ENCODE measurements at places on chromosomes 3 and 15. TPM values are rescaled to one million over a fixed set of nuclear protein-coding genes. Genes with fewer than 3 reads are reported as not detected.

DNA sequence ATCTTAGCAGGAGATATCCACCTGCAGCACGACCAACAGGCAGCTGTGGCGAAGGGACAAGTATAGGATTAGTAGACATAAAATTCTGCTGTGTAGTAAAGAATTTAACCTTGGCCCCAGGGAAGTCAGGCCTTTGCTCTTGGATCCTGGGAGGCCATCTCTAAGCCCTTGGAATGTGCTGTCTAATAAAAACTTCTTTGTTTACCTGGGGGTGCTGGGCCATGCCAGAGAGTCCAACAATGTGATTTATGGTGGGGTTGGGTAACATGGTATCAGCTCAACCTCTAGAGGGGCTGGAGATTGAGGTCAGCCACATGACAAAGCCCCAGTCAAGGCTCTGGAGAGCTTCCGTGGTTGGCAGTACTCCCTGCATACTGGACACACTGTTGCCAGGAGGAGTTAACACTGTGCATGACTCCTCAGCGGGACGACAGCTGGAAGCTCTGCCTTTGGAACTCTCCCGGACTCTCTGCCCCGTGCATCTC is 52.4 kb downstream of the HEG1 start:
- DNase-seq = peak; percentile 67

GRCh38 chr3:25621087-25621486 is 43.6 kb downstream of the TOP2B start:
- no peak for DNase-seq

HTR3C gene
- not detected for total RNA-seq

- no peak for DNase-seq
Measured at GRCh38 chr3:139292711-139293664, 50.8 kb upstream of the MRPS22 start.

CCDC50 gene
- total RNA-seq = 65.3 TPM

DNA sequence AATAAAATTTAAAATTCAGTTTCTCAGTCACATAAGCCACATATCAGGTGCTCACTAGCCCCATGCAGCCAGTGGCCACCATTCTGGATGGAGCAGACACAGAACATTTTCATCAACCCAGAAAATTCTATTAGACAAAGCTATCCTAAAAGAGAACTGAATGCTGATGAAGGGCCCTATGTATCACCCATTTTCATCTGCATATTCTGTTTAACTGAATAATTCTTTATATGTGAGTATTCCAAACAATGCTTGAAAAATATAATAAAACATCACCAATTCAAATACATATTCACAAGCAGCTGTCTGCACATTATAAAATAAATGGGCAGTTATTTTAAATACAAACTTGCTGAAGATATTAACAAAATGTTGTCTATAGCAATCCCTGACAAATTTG is 14.2 kb upstream of the CFAP44 start:
- no peak for DNase-seq

RTP3 gene
- not detected for total RNA-seq

- DNase-seq = no peak
Measured at GRCh38 chr15:39304931-39305728, 275.7 kb upstream of the THBS1 start.

- DNase-seq = no peak
Measured at GRCh38 chr3:184030536-184030935, 1.0 kb upstream of the HTR3D start.

DNA sequence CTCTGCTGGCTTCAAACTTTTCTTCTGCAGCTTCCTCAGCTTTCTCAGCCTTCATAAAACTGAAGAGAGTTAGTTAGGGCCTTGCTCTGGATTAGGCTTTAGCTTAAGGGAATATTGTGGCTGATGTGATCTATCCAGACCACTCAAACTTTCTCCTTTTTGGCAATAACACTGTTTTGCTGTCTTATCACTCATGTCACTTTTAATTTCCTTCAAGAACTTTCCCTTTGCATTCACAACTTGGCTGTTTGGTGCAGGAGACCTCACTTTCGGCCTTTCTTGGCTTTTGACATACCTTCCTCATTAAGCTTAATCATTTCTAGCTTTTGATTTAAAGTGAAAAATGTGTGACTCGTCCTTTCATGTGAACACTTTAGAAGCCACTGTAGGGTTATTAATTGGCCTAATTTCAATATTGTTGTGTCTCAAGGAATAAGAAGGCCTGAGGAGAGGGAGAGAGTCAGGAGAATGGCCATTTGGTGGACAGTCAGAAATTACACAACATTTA is 60.7 kb downstream of the SLC24A1 start:
- no peak for DNase-seq

- DNase-seq = no peak
Measured at GRCh38 chr15:75123395-75123794, 78.3 kb upstream of the C15orf39 start.

DNA sequence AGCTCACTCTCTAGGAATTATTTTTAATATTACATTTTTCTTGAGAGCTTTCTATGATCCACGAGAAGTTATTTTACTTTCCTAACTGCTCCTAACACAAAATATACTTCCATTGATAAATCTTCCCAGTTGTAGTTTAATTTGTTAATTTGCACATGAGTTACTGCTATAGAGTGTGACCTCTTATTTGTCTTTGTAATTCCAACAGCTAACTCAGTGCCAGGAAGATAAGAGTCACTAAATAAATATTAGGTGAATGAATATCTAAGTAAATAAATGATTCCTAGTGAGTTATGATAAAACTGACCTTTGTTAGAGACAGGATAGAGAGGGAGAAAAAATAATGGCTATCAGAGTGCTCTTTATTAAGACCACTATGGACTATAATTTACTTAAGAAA is 319.9 kb downstream of the NAALADL2 start:
- no peak for DNase-seq

All from ureter (tissue), 1 donor.